ENCODE measurements at places on chromosomes 5 and 9. TPM values are rescaled to one million over a fixed set of nuclear protein-coding genes. Genes with fewer than 3 reads are reported as not detected.

GRCh38 chr9:93603011-93603410 is 26.6 kb downstream of the PHF2 start:
- DNase-seq, result no peak

- no peak for DNase-seq
Observed at GRCh38 chr9:20616808-20617207, 5.5 kb downstream of the MLLT3 start.

GRCh38 chr9:93558503-93558902 is 17.9 kb upstream of the PHF2 start:
- DNase-seq, result no peak

DNA sequence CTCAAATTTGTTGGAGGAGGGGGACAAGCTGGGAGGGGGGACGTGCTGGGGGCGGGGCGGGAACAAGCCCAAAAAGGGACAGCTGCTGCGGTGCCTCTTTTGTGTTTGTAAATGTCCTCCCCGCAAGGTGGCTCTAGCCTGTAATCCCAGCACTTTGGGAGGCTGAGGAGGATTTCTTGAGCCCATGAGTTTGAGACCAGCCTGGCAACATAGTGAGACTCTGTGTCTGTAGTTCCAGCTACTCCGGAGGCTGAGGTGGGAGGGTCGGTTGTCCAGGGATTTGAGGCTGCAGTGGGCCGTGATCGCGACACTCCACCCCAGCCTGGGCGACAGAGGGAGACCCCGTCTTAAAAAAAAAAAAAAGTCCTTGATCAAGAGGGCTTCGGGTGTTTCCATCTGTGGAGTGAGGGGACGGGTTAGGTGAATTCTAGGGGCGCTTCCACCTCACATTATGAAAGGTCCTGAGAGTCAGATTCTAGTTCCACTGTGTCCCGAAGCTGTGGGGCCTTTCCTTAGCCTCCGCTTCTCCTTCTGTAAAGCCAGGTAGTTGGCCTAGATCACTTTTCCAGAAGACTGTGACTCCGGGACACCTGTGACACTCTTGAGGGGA is 779 bp upstream of the CTNNA1 start:
- DNase-seq, result peak; percentile 27

The FAM200C gene
- polyA plus RNA-seq, result 18.8 TPM

The PCA3 gene
- 0.96 TPM for polyA plus RNA-seq

All from left kidney (tissue), 8 donors.